CD4-positive, alpha-beta T cell treated with Interleukin-15 for 1 hour (primary cell): ENCODE measurements at places on chromosomes 2 and 18.

- DNase-seq, result no peak
Measured at GRCh38 chr2:200352636-200353035, 46.1 kb downstream of the SPATS2L start.

DNA sequence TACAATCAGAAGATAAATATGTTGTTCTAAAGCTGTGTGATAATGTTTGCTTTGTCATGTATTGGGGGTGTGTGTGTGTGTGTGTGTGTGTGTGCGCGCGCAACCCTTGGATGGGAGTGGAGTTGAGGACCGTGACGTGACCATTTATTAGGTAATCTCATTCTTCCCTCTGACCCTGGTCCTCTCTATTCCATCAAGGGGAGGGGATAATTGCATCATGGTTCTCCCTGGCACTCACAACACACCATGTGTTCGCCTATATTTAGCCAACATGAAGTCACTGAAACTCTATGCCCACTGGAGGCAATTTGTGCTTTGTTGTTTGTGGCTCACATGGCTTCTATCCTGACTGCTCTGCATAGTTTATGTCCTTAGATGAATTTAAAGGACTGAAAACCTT, 79.8 kb upstream of the LRPPRC start:
- DNase-seq, result no peak

- DNase-seq, result no peak
Measured at GRCh38 chr2:126703311-126703710, 47.4 kb downstream of the GYPC start.

DNA sequence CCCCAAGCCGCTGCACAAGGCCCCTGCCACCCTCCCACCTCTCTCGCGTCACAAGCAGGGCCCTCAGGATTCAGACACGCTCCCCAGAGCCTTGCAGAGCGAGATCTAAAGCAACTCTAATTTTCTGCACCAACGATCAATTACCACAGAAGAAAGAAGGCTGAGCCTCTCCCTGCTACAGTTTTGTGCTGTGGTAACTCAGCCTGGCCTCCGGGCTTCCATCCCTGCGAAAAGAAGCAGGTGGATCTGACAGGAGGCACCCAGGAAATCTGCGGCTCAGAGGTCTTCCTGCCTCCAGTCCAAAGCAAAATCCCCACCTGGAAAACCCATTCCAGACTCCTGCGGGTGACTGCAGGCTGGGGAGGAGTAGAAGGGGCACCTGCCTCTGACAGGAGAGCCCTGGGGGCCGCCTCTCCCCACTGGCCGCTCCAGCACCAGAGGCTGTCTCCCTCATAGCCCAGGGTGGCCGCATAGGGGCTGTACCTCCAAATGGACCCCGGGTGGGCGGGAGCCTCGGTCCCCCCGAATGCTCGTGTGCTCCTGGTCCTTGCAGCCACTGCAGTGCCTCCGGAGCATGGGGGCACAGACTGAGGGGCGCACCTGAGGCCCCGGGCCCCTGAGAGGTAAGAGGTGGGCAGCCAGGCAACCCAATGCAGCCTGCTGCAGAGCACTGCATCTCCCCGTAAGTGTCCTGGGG, 31.0 kb downstream of the PXDN start:
- DNase-seq, result no peak

GRCh38 chr2:43082111-43082894, 144.1 kb downstream of the ZFP36L2 start:
- no peak for DNase-seq

DNA sequence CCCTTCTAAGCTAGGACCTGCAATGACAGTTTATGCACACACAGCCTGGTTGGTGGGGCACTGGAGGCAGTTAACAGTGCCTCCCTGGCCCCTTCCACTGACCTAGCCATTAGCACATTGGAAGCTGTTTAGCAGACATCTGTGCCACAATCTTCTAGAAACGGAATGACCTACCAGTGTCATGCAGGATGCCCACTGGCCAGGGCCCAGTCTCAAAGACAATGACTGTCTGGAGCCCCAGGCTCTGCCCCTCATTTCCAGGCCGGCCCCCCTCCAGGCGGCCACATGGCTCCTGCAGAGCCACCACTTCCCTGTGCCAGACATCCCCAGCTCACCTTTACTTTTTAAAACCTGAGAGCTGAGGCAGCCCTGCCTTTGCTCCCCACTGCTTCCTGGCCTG, 123.5 kb upstream of the CAPN13 start:
- DNase-seq, result no peak

DNA sequence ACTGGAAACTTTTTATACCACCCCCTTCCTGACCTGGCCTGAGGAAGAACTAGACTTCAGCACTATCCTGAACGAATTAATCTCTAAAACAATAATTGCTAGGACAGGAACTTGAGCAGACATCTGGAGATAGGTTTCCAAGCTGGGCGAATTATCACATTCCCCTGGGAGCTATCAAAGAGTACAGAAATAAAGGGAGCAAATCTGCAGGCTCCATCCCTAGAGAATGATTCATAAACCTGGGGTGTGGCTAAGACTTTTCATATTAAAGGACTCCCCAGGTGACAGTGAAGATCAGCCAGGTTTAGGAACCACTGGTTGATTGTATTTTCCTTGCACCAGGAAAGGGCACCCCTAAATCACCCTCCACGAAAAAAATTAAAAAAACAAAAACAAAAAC, 105.6 kb upstream of the NOL4 start:
- DNase-seq, result no peak

DNA sequence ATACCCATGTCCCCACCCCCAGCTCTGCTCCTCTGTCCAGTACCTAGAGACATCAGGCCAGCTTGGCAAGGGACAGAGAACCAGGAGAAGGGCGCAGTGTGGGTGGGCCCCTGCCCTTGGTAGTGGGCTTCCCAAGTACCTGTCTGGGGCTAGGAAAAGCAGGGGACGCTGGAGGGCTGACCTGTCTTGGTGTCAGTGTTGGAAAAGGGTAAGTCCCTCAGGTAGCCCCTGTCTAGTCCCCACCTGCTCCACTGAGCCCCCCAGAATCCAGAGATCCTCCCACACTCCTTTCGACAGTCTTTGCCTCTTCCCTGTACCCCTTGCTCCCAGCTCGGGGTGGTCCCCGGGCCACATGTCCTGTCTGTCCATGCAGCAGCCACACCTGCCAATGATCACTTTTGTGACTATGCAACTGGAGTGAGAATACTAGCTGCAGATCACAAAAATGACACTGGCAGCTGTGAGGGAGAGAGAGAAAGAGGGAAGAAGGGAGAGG, 14.6 kb downstream of the DNAJB2 start:
- no peak for DNase-seq
